ENCODE measurements at places on chromosomes 13 and 19.
A peak's percentile ranks its signal among the peaks of the same experiment; 100 is the strongest.

- DNase-seq, result no peak
Observed at GRCh38 chr19:7301525-7301924, 7.3 kb upstream of the INSR start.

DNA sequence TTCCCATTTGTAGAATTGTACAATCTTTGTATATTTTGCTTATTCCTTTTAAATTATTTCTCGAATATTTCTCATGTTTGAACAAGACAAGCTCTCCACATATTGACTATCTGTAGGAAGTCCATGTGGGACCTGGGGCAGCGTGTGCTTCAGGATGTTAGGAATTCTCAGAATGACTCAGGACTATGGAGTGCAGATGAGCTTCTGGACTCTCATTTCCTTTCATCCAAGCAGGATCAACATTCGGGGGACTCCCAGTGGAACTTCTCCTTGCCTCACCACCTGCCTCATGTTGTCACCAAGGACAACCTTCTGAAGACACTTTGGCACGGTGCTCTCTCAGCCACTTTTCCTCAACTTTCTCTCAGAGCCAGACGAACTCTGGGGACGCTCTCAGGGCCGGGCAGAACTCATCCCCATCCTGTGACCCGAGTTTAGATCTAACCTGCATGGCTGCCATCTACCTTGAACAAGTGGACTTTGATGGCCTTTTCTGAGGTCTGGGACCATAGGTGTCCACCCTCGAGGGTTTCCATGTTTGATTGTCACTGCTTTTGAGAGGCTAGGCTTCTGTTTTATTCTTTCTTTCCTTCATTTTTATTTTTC, 441.7 kb downstream of the IRS2 start:
- DNase-seq, result no peak

- no peak for DNase-seq
Observed at GRCh38 chr13:75445717-75446499, 36.1 kb downstream of the TBC1D4 start.

DNA sequence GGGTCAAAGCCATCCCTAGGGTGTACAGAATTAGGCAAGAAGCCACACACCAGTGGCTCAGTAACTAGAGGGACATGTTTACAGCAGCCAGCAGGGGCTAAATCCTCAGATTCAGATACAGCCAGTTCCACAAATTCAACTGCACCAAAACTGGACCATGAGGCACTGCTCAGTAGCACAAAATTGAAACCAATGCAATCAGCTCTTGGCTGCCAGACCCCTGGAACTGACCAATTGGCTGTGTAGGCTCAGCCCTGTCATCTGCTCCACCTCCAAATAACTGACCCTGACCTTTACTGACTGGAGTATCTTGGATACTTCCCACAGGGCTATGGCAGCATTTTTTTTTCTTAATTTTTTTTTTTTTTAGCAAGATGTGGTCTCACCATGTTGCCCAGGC, 226.5 kb downstream of the FOXO1 start:
- DNase-seq, result no peak

DNA sequence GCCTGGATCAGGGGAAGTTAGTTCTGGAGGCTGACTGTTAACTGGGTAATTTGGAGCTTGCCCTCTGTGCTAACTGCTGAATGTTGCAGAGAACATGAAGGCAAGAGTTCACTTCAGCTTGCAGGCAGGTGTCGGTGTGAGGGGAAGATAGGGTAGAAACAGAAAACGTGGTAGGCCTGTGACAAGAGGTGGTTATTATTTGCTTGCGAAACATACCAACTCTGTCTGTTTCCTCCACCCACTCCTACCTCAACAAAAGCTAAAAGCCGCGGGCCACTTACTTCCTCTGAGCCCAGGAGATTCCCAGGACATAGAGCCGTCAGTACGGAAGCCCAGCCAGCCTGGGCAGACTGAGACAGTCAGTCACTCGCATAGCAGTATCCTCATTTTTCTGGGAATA, 119.2 kb upstream of the ABCC4 start:
- DNase-seq, result no peak

DNA sequence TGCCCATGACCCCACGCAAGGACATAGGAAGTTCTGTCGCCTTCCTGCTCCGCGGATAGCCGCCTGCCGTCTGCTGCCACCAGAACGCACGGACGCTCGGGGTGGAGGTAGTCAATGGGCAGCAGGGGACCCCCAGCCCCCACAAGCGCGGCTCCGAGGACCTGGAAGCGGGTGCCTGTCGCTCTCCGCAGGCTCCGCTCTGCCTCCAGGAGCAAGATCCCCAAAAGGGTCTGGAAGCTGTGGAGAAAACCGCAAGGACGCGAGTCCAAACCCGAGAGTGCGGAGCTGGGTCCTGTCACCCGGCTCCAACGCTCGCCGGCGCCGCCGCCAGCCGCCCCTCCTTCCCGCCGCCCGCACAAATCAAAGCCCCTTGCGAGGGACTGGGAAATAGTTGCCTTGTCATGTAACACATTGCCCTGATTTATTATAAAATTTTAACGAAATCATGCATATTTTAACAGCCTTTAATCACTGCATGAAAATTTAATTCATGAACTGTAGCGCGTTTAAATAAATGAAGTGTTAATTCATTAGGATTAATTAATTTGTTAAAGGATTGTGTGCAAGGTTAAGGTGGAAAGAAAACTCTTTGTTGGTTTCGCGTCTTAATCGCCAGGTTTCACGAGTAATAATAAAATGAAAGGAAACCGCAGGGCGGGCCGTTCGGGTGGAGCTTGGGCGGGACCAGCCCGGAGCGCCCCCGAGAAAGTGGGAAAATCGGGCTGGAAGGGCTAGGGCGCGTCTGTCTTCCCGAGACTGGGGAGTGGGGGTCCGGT, 5.5 kb upstream of the POU4F1 start:
- no peak for DNase-seq

- peak; percentile 68 for DNase-seq
Observed at GRCh38 chr19:48858984-48859710, 9.3 kb downstream of the PLEKHA4 start.

- DNase-seq, result peak; percentile 99
Observed at GRCh38 chr19:53196777-53197396, 3.7 kb upstream of the ZNF665 start.

DNA sequence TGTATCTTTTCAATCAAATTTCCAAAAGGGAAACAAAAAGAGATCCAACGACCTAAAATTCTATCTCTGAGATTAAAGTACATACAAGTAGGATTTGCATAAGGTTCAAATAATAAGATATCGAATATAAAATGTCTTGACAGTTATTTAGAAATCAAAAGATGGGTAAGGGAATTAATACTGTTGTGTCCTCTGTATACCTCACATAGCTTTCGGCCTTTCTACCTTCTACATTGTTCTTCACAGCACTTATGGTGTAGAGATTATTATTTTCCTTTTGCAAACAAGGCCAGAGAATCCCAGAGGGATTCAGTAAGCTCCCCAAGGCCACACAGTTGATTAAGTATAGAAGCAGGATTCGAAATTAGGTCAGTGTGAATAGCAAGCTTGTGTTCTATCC, 403.6 kb downstream of the SPRY2 start:
- no peak for DNase-seq

DNA sequence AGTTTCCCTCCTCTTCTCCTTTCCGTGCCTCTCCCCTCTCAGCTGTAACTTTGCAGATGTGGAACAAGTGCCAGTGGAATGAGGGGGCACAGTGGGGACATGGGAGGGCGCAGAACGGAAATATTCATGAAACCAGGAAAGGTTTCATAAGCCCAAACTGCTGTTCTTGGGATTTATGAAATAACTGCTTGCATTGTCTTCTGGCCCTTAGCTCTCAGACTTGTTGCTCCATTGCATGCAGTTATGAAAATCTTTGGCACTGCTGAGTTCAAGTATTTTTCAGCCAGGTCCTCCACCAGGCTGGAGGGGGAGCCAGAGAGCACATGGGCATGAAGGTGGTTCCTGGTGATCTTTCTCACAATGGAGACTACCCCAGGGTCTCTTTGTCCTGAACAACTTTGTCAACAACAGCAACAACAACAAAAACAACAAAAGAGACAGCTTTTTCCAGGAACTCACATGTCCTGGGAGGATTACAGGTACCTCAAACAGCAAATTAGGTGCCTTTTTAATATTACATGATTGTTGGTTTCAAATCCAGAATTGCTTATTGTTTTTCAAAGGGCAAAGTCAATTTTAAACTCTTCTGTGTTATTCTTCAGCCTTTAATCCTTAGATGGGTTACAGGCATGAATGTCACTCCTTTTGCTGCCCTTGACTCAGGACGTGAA, 1.5 kb downstream of the RGCC start:
- no peak for DNase-seq

DNA sequence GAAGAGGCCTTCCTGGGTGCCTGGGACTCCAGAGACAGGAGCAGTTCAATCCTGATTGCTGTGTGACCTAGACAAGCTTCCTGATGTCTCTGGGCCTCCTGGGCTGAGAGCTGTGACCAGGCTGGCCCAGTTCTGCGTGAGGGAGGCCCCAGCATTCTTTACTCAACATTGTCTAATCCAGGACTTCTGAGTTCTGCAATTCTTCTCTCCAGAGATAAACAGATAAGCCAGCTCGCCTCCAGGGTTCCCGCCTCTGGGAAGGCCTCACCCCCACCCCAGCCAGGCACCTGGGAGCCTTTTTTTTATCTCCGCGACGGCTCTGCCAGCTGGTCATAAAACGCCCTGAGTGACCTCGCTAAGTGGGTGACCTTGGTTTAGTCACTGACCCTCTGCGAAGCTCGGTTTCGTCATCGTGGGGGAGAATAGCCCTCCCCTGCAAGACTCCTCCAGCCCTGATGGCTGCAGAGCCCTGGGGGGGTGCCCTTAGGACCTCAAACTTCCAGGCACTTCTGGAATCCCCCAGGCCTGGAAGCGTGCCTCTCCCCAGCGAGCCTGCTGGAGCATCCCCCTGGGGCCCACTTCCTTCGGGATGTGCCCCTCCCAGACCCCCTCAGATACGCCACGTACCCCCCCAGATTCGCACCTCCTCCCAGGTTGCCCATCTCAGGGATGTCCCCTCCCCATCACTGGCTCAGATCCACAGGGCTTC, 1.9 kb downstream of the SULT2B1 start:
- DNase-seq, result no peak

GRCh38 chr19:5406816-5407215, 48.4 kb upstream of the ZNRF4 start:
- DNase-seq, result no peak

DNA sequence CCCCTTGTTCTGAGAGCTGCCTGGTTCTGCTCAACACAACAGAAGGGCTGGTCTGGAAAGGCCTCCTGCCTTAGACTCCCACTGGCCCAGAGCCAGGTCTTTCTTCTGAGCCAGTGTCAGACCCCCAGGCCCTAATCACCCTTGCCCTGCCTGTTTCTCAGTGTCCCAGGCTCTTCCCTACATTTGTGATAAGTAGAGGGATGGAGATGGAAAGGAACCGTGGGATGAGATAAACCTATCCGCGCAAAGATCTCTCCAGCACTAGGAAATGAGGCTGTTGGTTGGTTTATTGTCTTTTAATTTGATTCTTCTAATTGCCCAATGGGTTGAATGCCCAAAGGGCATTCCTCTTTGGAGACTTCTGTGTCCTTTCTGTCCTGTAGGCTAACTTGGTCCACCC, 470.0 kb downstream of the TSHZ3 start:
- no peak for DNase-seq

- DNase-seq, result no peak
Observed at GRCh38 chr13:29707876-29708543, 112.5 kb upstream of the SLC7A1 start.

DNA sequence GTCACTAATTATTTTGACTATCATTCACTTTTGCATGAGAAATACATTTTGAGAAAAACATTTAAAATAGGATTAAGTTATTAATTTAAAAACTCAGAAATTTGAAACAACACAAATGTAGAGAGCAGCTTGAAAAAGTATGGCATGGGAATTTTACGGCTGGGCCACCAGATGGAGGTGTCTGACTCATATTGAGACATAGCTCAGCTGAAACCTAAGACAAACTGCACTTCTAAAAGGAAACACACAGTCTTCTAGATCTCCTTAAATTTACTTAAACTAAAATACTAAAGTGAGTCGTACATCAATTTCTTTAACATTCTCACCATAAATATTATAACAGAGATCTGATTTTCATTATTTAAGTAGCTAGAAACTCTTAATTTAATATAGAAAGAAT, 41.9 kb upstream of the POSTN start:
- DNase-seq, result no peak

GRCh38 chr13:66377569-66377968, 852.6 kb downstream of the PCDH9 start:
- DNase-seq, result no peak

- DNase-seq, result no peak
Observed at GRCh38 chr19:42596391-42597072, 1.8 kb upstream of the CEACAM8 start.

GRCh38 chr13:107203146-107203847, 635.4 kb upstream of the ARGLU1 start:
- DNase-seq, result no peak

DNA sequence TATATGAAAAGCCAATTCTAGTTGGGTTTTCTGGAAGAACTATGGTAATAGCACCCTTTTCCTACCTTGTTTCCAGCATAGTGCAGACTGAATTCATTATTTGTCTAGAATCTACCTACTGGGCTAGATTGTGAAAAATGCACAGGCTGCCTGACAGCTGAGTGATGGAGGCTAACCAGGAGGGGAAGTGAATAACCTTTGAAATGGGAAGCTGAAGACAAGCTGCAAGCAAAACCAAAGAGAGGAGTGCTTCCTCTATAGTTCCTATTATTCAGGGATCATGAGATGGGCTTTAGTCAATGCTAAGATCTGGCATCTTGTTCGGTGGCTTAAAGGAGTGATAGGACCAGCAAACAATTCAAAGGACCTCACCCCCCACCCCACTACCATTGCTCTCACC, 26.9 kb downstream of the MZT1 start:
- no peak for DNase-seq

- DNase-seq, result no peak
Observed at GRCh38 chr19:31715249-31715945, 366.2 kb upstream of the TSHZ3 start.

Measured in effector memory CD4-positive, alpha-beta T cell (primary cell).